ENCODE measurements at places on chromosomes 16 and 17. TPM values are rescaled to one million over a fixed set of nuclear protein-coding genes. Genes with fewer than 3 reads are reported as not detected.

Gene SLC35G6
- total RNA-seq: not detected

Gene ZP2
- total RNA-seq: not detected

DNA sequence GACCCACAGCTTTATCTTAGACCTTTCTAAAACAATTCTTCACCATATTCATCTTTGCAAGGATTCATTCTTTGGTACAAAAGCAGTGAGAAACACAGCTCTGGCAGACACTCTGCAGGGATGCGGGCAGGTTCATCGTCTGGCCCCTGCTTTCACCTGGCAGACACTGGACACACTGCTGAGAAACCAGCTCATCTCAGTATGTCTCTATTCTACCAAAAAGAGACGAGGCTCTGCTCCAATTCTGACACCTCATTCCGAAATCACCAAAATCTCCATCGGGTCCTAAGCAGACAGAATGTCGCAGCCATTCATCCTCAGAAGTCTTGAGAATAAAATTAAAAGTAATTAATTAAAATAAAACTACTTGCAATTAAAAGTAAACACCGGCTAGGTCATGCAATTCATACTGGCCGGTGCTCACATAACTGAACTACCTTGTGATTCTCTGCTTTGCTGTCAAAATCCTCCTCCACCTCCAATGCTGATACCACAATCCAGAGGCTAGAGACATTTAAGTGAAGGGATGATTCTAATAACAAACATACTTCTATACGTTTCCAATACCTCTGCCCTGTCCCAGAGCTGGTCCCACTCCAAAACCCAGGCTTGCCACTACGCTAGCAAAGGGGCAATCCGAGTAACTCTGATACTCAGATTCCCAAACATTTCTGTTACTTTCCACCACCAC, 1.3 kb downstream of the RNF157 start:
- peaks cover 36% of the 10 kb centered on the region for H3K27me3 ChIP-seq
- no peak overlapping the region for H3K4me3 ChIP-seq
- H3K4me1 ChIP-seq: peaks cover 6% of the 10 kb centered on the region
- H3K36me3 ChIP-seq: no peaks in the 10 kb centered on the region
- no peak for DNase-seq

GRCh38 chr17:37050920-37051319, 102.2 kb downstream of the AATF start:
- H3K4me3 ChIP-seq: no peak overlapping the region
- H3K4me1 ChIP-seq: no peaks in the 10 kb centered on the region
- peaks cover 13% of the 10 kb centered on the region for H3K36me3 ChIP-seq
- H3K27ac ChIP-seq: no peak overlapping the region
- H3K27me3 ChIP-seq: no peaks in the 10 kb centered on the region
- DNase-seq: no peak

DNA sequence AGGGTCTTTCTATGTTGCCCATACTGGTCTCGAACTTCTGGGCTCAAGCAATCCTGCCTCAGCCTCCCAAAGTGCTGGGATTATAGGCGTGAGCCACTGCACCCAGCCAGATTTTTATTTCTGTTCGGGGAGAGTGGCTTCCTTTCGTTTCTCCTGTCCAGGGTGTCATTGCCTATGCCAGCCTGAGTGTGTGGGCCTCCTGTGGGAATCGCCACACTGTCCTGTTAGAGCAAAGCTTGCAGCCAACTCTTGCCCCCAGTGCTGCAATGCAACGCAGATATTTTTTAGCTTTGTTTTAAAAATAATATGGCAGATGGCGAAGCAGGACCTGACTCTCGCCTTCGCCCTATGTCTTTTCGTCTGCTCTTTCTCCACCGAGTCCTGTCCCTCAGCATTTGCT, 395.0 kb downstream of the SNX29 start:
- H3K4me3 ChIP-seq: no peak overlapping the region
- no peak overlapping the region for H3K27ac ChIP-seq
- no peaks in the 10 kb centered on the region for H3K36me3 ChIP-seq
- no peak for DNase-seq
- no peaks in the 10 kb centered on the region for H3K4me1 ChIP-seq

Measured in heart left ventricle (tissue), 16 donors.